ENCODE measurements at places on chromosomes 3 and 15.

GRCh38 chr15:69468241-69469121, 15.9 kb downstream of the RPLP1 start:
- DNase-seq, result no peak

DNA sequence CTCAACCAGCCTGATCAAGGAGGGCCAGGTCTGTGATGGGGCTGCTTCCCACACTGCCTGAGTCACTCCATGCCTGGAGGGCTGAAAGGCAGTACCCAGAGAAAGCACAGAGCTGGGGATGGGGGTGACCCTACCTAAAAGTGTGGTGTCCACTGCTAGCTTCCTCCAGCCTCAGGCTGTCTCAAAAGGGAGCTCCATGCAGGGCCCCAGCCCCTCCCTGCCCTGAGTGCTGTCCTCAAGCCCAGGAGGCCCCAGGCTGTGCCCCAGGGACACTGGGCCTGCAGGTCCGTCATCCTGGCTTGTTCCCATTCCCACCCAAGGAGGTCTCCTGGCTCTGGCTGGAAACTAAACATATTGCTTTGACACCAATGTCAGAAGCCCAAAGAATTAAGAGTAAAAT, 56.8 kb downstream of the ZNF445 start:
- no peak for DNase-seq

DNA sequence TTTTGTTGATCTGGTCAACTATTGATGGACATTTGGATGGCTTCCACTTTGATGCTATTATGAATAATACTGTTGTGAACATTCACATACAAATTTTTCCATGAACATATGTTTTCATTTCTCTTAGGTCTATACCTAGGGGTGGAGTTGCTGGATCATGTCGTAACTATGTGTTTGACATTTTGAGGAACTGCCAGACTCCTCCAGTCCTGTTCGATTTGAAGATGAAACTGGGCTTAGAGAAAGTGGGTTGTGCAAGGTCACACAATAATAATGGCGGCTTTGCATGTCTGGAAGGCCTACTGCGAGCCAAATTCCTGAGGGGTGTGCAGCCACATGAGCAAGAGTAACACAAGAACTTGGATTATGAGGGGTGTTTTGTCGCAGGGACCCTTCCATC, 2.6 kb downstream of the TSEN2 start:
- DNase-seq, result no peak

DNA sequence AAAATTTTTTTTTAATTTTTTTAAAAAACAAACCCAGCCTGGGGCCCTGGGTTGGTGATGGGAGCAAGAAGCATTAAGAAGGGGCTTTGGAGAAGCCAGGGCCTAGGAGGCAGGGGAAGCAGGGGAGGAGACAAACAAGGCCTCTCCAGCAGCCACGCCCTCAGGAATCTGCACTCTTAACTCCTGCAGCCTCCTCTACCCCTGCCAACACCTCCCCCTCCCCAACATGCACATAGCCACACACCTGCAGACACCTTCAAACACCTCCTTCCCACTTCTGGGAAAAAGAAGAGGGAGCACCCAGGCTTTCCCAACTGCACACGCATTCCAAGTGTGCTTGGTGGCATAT, 2.7 kb upstream of the DCAF1 start:
- no peak for DNase-seq

DNA sequence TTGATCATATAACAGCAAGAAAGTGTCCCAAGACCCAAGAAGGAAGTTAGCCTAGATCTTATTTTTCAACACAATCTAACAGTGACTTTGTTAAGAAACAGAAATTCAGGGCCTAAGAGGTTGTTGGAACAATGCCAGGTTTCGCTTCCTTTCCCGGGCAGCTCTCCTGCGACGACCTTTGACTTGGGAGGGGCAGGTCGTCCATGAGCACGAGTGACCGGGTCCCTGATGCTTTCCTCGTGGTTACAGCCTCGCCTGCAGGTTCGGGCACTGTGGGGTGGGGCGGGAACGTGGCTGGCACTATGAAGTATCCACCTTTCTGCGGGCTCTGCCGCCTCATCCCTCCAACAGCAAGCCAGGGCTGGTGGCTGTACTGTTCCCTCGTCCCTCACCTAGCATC, 90.1 kb upstream of the RGMA start:
- DNase-seq, result no peak

DNA sequence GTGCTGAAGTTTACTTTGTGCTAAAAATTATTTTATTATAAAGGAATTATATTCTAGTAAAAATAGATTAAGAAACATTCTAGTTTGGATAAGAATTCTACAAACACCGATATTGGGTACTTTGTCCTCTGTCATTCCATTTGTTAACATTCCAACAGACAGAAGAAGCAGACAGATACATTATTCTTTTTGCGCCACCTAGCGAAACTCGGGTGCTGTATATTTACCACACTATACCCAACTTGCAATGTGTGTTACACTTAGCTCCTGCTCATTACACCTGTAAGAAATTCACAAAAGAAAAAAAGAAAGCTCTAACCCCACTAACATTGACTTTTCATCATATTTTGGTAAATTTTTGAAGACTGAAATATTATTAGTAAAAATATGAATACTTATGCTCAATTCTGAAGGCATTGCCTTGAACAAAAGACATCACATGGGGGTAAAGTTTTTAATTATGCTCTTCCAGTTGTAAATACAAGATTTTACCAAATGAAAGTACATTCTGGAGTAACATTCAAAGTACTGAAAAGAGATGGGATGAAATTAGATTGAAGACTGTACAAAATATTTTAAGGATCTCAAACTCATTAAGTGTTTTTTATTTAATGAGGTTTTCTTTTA, 136.5 kb upstream of the MLF1 start:
- peak; percentile 45 for DNase-seq

DNA sequence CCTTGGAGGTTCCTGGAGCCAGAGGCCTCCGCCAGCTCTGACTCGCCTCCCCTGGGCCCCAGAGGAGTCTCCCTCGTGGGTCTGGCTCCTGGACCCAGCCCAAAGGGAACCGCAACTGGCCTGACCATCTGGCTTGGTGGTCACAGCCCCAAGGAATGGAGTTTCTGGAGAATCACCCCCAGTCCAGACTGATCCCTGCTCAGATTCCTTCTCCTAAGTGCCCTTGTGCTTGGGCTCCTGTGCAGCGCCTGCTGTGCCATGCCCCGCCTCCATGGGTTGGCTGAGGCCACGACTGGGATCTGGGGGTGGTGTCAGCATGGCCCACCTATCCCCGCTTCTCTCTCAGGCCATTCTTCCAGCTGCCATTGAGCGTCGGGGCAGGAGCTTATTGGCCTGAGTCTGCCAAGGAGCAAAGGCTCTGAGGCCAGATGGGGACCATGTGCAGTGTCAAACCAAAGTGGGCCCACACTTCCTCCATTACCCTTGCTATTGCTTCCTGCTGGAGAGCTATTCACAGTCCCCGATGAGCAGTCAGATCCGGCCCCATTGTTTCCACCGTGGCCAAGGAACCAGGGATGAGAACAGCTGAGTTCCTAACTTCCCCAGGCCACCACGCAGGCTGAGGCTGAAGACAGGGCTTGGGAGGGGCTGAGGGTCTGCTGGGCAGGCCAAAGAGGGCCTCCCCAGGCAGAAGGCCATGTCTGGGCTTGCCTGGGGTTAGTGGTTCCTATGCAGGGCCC, 19.0 kb downstream of the CSPG4 start:
- no peak for DNase-seq

- peak; percentile 61 for DNase-seq
Measured at GRCh38 chr15:90002428-90002844, 1.3 kb downstream of the ZNF710 start.

DNA sequence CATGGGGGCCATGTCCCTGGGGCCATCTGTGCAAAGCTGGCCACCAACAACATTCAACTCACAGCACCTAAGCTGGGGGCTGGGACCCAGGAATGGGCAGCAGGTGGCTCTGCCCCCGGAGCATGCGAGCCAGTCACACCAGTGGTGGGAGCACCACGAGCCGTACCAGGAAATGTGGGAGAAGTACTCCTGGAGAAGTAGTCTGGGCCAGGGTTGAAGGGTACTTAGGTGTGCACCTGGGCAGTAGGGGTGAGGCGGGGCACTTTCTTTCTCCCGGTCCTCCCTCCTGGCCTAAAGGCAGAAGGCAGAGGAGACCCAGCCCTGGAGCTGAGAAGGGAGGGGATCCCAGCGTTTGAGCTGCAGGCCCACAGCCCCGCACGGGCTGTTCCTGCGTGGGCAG, 94.2 kb downstream of the PLXNA1 start:
- no peak for DNase-seq

- DNase-seq, result no peak
Measured at GRCh38 chr3:14492948-14493881, 46.9 kb downstream of the GRIP2 start.

- peak; percentile 67 for DNase-seq
Measured at GRCh38 chr3:141255846-141256261, 24.2 kb downstream of the PXYLP1 start.

DNA sequence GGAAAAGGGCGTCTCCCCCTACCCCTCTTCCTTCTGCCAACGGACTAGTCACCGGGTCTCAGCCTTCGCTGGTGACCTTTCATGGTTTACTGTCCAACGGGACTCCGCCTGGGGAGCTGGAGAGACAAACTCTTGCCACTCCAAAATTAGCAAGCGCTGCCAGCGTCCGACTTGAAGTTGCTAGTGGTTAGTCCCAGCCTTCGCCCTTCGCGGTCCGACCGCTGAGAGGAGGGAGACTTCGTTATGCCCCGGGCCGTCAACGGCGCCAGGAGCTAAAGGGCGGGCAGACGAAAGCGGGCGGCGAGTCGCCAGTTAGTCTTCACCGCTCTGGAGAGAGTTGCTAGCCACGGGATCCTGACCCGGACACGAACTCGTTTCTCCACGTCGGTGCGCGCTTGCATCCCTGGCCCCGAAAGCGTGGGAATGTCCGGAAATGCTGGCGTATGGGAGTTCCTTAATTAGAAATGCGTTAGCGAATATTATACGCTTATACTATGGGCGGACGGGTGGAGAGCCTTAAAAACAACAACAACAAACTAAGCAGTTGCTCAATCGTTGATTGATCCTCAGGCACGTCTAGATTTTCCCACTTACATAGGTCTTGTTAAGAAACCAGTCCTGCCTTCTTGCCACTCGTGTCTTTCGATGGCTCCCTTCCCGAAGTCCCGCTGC, 716 bp downstream of the SMC4 start:
- DNase-seq, result peak; percentile 33

- DNase-seq, result no peak
Measured at GRCh38 chr15:94682171-94682570, 450.8 kb downstream of the MCTP2 start.

DNA sequence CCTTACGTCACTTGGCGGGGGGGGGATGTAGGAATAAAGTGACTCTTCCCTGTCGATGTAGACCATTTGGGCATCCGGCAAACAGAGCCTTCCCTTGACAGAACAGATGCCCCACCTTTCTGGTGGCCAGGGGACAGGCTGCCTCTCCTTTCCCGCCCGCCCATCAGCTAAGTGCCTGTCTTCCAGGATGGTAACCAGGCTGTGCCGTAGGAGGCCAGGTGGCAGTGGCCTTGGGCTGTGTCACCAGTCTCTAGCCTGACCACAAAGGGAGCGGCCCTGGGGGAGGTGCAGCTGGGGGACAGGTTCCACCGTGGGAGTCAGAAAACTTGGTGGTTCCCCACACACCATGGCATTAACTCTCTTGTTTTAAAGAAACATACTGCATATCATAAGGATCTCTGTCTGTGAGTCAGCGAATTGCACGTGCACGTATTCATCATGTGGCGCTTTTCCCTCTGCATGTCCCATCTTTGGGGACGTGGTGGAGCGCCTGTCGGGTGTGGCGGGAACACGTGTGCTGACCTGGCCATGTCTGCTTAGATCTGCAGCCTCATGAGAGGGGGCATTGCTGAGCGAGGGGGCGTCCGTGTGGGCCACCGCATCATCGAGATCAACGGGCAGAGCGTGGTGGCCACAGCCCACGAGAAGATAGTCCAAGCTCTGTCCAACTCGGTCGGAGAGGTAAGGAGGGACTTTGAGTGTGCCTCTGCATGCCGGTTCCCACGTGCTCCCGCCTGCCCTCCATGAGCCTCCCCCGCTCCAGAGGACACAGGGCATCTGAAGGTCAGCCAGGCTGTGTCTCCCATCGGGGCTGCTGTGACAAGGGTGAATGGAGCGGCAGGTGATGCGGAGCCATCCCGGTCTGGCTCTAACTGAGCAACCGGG, 156.0 kb downstream of the NSMCE3 start:
- no peak for DNase-seq

DNA sequence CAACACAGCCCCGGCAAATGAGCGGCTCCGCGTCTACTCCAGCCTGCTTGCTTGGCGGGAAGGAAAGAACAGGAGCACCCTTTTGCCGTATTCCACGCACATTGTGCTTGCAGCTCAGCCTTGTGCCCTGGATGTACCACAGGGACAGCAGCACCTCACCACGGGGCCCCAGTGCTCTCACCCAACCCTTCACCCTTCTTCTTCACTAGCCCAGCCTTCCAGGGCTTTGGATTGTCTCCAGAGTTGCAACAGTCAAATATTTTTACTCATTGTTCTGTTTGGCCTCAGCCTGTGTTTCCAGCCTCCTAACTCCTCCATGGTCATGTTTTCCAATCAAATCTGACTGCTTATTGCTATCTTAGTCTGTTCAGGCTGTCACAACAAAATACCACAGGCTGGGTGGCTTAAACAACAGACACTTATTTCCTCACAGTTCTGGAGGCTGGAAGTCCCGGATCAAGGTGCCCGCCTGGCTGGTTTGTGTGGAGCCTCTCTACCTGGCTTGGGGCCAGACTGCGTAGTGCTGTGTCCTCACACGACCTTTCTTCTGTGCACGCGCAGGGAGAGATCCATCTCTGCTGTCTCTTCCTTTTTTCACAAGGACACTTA, 79.2 kb upstream of the ABHD17C start:
- no peak for DNase-seq

DNA sequence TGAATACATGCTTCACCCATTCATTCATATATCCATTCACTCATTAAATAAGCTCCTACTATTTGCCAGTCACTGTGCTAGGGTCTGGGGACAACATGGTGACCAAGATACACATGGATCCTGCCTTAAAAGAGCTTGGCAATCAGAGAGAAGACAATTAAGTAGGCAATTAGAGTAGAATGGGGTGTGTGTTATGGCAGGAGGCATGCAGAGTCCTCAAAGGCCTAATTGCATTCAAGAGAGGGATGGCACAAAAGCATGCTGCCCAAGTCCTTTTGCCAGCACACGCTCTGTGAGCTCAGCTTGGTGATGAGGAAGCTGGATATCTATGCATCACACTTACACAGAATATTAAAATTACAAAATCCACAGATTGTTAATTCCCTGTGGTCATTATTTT, 2.8 kb upstream of the PRICKLE2 start:
- DNase-seq, result no peak

GRCh38 chr3:38003371-38003816, 12.8 kb downstream of the VILL start:
- DNase-seq, result peak; percentile 83

GRCh38 chr3:124514683-124515082, 215.6 kb upstream of the UMPS start:
- DNase-seq, result no peak

- no peak for DNase-seq
Measured at GRCh38 chr3:191809326-191809949, 348.5 kb downstream of the PYDC2 start.

GRCh38 chr15:66938114-66938830, 127.1 kb upstream of the SMAD3 start:
- no peak for DNase-seq

DNA sequence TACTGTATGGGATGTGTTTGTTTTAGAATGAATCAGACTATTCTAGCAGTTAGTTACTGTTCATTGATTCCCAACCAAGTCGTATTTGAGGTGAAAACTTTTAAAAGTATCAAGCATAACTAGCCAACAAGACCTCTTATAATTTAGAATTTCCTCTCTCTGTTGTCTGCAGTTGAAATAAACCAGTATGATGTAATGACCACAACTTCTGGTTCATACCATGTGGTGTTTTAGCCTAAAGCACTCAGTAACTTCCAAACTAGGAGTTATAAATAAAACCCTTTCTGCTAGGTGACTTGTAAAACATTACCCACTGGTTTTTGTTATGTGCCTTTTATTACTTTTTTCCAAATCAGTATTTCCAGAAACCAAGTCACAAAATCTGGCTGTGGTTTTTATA, 19.8 kb upstream of the P2RY12 start:
- no peak for DNase-seq
